NCI-H1436 (cell line): ENCODE measurements at places on chromosomes 7 and 10.

DNA sequence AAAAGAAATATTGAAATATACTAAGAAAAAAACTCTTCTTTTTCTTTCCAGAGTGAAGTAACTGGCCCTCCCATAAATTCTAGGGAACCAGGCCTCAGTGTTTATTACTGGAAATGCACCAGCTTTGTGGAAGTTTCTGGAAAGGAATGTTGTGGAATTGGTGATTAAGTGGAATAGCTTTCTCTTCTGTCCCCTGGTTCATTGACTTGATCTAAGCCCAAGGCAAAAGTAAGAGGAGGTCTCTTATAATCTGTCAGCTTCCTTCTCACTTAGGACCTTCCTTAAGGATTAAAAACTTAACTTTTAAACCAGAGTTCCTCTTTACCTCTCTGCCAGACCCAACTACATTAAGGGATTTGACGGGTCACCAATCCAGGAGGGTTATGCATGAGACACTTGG lies 266.2 kb downstream of the SLC25A13 start:
- no peak for DNase-seq

- DNase-seq = no peak
Observed at GRCh38 chr10:70119623-70120022, 13.0 kb downstream of the AIFM2 start.

GRCh38 chr7:70647801-70648498 lies 484.0 kb upstream of the GALNT17 start:
- no peak for DNase-seq

DNA sequence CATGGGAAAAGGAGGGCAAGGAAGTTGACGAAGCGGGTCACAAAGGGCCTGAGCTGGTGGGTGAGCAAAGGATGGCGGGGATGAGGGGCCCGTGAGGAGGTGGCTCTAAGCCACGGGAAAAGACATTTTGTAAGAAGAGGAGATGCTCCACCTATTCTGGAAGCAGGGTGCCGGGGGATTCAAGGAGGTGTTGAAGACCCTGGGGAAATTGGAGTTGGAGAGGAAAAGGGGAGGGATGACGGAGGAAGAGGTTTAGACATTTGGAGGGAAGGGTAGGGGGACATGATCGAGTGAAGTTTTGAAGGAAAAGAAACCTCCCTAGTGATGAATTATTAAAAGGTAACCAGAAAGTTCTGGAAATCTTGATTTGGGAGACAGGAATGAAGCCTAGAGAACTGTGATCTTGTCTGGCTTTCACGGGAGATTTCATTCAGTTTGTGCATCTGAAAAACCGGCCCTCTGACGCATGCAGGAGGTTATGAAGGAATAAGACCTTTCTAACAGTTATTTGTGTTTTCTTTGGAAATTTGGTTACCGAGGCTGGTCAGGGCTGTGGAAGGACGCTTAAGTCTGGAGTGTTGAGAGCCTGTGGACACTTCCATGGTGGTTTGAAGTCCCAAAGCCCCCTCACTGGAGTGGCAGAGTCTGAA lies 1.4 kb downstream of the SMO start:
- no peak for DNase-seq

DNA sequence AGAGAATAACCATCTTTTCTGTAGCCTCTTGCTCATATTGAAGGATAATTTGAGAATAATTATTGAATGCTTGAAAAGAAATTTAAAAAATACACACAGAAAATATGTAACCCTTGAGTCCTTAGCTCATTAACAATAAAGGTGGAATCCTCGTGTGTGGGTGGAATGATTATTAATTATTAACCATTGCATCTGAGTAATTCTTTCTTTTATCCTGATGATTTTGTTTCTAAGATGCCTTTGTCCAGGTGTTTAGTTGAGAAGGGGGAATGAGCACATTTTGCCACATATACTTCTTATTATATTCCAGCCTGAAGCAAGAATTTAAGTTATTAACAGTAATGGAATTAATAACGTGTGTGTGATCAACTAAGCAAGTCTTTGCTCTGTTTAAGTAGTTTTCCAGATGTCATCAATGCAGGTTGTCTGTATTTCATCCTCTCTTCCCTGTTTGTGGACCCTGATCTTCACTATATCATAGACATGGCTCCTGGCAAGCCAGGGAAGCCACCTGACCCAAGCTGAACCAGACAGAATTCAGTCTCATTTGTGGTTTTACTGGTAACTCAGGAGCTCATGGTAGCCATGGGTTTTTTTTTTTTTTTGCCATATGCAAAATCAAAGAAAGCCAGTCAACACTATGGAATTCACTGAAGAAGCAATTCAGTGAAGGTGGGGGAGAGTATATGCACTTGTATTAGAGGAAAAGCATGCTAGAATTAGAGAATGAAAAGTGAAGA lies 144.3 kb downstream of the KIF20B start:
- no peak for DNase-seq

DNA sequence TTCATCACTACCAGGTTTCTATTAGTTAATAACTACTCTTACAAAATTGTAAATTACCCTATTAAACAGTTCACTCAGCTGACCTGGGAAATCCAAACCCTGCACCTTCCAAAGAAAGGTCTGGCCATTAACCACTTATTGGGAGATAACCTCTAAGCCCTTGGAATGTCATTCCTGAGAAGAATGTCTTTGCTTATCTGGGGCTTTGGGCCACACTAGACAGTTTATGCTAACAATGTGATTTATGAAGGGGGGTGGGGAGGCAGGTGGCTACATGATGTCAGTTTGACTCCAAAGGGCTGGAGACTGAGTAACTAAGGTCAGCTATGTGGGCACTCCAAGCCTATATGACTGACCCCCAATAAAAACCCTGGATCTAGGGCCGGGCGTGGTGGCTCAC lies 50.7 kb downstream of the AKR1D1 start:
- no peak for DNase-seq

DNA sequence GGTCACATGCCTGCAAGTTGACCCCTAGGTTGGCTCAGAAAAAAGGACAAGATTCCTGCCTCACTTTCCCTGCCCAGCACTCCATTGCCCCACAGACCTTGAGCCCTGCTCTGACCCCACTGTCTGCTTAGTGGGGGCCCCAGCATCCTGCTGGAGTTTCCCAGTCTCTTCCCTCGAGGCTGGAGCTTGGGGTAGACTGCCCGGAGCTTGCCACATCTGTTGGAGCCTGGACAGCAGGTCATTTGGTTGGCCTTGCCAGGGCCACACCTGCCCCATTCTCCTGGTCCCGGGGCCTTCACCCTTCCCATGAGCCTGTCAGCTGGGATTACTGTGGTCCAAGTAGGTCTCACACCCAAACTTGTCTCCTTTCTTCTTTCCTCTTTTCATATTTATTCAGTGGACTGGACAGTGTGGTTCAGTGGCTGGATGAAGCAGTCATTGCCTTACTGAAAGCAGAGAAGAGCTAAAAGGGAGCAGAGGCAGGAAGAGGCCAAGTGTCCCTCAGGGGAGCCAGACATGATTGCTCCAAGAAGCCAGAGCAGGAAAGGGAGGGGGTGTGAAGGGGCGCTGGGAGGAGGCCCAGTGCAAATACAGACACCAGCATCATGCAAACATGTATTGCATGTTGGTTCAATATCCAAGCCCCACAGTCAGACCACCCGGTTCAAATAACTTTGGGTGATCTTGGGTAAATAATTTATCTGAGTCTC lies 56.2 kb upstream of the CACUL1 start:
- DNase-seq = no peak

DNA sequence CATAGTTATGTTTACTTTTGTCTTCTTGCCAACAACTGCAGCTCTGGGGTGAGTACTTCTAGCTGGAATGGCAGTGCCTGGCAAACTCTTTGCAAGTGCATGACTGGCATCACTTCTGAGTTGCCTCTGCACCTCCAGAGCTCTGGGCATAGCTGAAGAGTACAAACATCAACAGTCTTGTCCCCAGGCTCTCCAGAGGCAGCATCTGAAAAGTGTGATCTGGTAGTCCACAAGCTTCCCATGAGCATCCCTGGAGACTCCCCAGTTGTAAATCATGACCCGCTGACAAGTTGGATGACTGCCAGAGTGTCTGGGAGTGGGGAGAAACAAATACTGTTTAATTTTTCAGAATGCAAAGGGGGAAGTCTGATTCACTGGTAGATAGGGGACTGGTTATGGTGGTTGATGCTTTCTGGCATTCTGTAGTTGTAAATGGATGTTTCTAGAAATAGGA lies 138.9 kb upstream of the CDK13 start:
- DNase-seq = peak; percentile 33

DNA sequence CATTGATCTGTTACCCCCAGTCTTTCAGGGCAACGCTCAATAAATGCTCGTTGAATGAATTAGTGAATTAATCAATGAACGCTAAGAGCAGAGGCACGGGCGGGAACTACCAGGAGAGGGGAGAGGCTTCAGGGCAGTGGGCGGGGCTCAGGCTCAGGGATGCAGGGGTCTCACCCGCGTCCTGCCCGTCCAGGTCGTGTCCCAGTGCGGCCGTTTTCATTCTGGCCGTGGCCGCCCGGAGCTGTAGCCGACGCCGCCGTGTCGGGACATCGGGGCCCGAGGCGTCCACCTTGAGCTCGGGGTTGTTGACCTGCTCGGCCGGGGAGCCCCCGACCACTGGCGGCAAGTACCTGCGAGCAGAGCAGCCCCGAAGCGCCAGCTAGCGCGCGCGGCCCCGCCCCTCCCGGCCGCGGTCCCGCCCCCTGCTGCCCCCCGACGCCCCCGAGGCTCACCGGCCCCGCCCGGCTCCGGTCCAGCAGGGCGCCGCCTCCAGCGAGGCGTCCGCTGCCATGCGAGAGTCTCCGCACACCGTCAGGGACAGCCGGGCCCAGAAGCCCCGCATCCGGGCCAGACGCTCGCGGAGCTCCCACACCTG lies 2.8 kb upstream of the GAL3ST4 start:
- no peak for DNase-seq

GRCh38 chr7:20971219-20971618 lies 184.5 kb upstream of the SP8 start:
- DNase-seq = no peak

DNA sequence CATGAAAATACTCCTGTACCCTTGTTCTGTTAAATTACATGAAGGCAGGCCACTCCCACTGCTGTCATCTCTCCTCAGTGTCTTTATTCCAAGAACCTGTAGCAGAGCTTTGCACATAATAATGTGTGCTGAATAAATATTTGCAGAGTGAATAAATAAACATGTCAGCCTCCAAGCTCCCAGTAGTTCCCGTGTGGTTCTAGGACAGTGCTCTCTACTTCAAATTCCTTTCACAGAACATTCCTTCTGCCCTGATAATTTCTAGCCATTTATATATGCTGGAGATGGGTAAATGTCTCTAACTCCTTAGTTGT lies 20.3 kb upstream of the HYAL4 start:
- DNase-seq = peak; percentile 12

GRCh38 chr10:117431160-117431559 lies 55.9 kb upstream of the PDZD8 start:
- no peak for DNase-seq

DNA sequence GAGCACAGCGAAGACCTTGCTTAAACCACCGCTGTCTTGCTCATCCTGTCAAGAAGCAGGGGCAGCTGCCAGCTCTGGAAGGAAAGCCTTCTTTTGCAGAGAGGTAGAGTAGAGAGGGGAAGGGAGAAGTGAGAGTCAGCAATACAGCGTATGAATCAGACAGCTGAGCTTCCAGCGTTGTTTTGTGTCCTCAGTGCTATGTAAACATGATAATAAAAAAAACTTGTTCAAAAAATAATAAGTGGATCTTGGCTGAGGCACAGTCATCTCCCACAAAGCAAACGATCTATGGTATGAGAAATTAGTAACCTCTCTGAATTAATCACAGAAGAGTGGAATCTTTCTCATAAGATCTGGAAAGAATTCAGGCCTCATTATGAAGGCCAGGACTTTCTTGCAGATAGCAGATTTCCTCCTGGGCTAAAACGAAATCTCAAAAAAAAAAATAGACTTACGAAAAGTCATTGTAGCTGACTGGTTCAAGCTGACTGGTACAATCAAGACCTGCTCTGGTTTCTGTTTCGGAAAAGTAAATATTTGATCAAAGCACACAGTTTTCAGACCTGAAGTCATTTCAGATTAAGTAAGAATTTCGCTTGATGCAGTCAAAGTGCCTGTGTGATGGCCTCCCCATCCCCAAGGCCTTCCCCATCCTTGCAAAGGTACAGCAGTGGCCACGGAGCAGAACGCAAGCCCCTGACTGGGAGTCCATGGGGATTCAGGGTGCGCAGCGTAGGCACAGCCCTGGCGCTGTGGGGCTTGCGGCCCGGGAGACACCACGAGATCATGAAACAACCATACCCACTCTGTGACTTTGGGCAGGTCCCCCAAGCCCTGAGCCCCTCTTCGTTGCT lies 29.4 kb downstream of the CHST15 start:
- DNase-seq = no peak

DNA sequence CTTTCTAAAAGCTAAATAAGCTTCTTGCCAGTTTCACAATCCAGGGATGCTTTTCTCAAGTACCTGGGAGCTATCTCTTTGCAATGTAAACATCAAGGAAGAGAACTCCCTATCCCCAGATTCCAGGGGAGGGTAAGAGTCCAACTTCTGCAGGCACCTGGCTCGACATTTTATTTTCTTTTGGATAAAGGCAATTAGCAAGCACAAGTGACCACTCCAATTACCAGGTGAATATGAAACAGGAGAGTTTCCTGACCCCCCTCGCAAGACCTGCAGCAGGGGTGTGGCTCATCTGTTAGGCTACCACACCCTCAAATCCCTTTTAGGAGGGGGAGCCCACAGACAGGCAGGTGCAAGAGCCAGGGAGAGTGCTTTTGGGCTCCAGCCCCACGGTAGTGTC lies 28.6 kb upstream of the LANCL2 start:
- DNase-seq = no peak

DNA sequence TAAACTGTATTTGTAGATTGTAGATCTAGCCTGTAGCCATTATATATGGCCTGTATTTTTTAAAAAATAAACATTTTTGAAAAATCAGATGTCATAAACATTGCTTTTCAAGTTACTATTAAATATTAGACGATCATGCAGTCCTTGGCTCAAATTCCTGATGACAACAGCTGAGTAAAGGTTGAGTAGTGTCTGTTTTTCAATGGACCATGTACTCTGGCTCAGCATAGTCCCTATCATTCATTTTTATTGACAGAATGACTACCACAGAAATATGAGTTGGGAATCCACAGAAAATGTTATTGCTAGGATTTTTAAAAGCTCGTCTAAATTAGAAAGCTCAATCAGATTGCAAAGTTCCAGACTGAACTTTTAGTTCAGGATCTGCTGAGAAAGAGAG lies 145.4 kb downstream of the SORCS1 start:
- DNase-seq = no peak

DNA sequence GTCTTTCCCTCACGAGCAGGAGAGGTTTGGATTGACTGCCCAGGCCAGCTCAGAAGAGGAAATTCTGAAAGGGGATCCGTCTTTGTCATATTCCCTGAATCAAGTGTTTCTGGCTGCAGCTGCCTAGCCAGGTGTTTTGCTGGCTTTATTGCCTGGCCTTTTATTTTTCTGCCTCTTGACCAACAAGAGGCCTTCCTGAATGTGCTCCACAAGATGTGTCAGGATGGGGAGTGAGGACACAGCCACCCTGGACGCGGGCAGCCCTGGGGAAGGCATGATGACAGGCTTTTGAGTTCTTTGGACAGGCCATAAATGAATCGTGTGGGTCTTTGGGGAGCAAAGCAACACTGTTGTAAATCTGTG lies 163.6 kb downstream of the CAMK1D start:
- no peak for DNase-seq
